ENCODE measurements at places on chromosomes 3 and 15. TPM values are rescaled to one million over a fixed set of nuclear protein-coding genes. Genes with fewer than 3 reads are reported as not detected.

DNA sequence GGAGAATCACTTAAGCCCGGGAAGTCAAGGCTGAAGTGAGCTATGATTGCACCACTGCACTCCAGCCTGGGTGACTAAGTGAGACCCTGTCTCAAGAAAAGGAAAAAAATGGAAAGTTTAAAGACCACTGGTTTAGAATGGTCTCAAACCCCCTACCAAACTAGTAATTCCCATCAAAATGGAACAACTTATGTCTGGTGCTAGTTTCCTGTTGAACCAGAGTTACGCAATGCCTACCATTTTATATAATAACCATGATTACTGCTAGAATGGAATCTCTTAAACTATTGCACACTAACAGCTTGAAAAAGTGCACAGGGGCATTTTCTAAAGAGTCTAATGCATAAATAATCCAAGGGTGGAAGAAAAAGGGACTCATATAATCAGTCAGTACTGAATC, 43.6 kb downstream of the DMXL2 start:
- DNase-seq = no peak

GRCh38 chr15:75161106-75161916, 40.4 kb upstream of the C15orf39 start:
- DNase-seq = no peak

GRCh38 chr3:113329757-113330156, 111.5 kb downstream of the CFAP44 start:
- DNase-seq = no peak

GRCh38 chr15:101349047-101349951, 54.3 kb upstream of the SNRPA1 start:
- no peak for DNase-seq

DNA sequence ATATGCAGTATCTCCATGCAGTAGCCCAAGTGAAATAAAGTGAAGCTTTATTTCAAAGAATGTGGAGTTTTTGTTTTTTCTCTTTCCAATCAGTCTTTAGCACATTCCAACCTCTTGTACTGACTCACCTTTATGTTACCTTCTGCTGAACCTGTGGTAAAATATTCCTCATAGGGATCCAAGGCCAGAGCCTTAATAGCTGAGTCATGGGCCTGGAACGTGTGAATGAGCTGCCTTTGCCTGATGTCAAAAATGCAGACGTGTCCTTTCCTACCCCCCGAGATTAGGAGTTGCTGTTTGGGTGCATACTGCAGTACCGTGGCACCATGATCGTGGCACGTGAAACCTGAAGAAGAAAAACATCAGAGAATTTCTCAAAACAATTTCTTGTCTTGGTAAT, 108.5 kb downstream of the GLDN start:
- no peak for DNase-seq

- no peak for DNase-seq
Observed at GRCh38 chr15:45650889-45651525, 16.2 kb downstream of the SQOR start.

DNA sequence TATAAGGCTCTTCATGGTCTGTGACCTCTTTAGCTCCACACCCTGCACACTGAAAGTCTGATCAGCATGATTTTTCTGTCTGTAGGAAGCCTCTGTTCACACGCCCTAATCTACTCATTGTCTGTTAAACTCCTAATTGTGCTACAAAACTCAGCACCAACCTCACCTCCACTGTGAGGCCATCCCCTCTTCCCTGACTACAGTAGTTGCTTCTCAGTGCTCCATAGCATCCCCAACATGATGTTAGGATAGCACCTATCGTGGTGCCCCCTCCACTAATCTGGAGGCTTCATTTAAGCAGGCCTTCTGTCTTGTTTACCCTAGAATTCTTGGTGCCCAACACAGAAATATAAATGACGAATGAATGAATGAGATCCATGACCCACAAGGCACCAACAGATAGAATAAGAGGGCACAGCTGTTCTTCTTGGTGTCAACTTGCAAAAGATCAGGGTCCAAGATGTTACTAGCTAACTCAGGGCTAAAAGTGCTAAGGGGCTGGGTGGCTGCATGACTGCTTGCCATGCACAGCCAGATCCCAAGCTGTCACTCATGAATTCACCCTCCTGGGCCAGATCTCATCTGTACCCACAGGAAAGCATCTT, 55.2 kb upstream of the HEG1 start:
- DNase-seq = no peak

GRCh38 chr3:73540969-73541740, 83.6 kb downstream of the PDZRN3 start:
- no peak for DNase-seq

DNA sequence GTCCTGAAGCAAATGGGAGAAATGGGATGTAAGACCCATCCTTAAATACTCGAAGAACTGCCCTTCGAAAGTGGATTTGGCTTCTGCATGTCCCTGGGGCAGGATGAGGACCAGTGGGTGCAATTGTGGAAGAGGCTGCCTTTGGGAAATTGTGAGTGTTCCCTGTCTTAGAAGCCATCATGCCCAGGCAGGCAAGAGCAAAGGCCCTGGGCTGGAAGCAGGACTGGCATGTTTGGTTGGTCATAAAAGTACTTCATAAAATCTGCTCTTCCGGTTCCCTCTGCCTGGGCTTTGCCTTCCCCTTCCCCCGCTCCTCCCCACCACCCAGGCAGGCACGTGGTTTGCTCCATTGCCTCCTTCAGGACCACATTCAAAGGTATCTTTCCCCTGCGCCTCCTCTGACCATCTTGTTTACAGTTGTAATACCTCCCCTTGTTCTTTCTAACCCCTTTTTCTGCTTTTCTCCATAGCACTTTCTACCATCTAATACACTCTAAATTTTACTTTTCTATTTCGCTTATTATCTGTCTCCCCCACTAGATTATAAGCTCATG, 8.3 kb downstream of the MINAR1 start:
- no peak for DNase-seq

DNA sequence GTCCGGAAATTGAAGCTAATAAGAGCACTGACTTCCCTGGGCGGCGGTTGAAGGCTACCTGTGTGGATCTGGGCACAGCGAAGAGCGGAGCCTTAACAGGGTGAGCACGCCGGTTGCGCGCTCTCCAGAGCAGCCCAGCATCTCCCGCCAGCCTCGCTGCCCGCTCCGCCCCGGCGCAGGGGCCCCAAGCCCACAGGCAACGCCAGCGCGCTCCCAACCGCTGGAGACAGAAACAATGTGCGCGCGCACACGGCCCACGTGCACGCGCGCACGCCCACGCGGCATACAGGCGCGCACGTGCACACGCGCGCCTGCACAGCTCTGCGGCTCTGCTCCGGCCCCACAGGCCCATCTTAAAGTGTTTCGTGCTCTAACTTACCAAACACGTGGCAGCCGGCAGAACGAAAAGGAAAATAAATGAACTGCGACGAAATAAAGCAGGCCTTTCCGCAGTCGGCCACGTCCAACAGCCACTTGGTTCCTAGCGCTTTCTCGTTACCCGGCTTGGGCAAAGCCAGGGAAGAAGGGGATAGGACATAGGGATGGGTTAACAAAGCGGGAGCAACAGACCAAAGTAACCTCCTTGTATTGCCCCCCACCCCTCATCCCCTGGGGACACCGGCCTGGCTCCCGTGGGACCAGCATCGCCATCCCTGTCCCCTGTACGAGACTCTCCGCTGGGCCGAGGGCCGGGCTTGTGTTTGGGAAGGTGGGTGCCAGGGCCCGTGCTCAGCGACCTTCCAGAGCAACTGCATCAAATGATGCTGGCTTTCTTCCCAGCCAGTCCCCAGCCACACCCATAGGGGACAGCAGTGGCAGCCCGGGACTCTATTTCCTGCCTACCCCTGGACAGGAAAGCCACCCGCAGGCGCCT, 203.7 kb downstream of the ABHD5 start:
- DNase-seq = no peak

DNA sequence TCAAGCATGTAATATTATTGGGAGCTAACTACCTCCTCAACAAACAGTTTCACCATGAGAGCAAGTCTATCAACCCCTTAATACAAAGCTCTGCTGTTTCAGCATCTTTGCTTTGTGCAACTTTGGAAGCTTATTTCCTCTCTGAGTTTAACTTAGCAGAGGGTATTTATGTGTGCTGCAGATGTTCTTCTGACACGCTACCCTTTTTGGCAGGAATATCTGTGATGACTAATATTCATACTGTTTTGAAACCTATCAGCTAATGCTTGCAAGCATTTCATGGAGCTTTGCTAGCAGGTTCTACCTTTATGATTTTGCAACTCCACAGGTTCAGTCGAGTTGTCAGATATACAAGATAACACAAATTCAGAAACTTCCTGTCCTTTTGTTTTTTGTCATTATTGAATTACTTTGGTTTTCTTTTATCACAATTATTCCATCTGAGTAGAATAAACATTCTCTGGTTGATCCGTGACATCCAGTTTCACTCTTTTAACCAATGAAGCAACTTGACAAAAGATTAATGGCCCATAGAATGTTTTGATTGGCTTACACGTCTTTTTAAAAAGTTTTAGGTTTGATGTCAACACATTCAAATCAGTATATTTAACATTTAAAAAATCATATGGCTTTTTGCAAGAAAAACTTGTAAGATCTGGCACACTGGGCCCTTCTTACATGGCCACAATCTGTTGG, 1.7 kb upstream of the SLC9A9 start:
- no peak for DNase-seq

- DNase-seq = no peak
Observed at GRCh38 chr3:135197246-135197645, 402.2 kb downstream of the EPHB1 start.

- no peak for DNase-seq
Observed at GRCh38 chr3:184428561-184429175, 48.8 kb downstream of the CHRD start.

GRCh38 chr15:69298697-69299441, at the start of gene PAQR5:
Gene PAQR5, plus strand, starts transcription at chr15:69298912. Its CDS starts 61,169 bp downstream, at chr15:69360081.
- no peak for DNase-seq

DNA sequence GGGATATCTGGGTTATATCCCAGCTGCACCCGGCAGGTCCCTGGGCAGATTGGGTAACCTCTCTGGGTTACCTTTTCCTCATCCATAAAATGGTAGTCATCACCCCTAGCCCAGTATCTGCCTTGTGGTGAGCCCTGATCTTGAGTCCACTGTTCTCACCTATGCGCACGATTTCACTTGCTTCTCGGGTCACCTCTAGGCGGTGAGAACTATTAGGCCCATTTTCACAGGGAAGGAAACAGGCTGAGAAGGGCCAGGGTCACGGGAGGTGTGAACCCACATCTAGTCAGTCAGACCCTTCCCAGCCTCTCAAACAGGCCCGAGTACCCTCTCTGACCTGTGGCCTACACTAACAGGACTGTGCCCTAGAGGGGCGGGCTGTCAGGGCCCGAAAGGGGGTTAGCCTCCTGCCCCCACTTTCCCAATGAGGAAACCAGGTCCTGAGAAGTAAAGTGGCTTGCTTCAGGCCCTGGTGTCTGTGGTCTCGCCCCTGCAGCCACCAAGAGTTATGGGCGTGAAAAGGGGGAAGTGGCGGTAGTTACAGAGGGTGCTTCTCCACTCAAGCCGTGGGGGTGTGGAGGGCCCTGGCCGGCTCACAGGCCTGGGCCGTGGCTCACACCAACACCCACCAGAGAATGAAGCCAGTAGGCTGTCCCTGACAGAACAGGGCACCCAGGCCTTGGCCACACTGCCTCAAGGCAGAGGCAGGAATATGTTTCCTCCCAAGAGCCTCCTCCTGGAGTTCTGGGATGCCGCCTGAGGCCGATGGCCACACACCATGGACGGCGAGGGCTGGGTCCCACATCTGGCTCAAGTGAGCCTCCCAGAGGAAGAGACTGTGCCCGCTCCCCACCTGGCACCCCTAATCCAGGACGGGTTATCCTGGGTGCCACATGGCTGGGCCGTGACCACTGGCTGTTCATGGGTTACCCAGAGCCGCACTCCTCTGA, 19.5 kb downstream of the PSTPIP1 start:
- DNase-seq = no peak

DNA sequence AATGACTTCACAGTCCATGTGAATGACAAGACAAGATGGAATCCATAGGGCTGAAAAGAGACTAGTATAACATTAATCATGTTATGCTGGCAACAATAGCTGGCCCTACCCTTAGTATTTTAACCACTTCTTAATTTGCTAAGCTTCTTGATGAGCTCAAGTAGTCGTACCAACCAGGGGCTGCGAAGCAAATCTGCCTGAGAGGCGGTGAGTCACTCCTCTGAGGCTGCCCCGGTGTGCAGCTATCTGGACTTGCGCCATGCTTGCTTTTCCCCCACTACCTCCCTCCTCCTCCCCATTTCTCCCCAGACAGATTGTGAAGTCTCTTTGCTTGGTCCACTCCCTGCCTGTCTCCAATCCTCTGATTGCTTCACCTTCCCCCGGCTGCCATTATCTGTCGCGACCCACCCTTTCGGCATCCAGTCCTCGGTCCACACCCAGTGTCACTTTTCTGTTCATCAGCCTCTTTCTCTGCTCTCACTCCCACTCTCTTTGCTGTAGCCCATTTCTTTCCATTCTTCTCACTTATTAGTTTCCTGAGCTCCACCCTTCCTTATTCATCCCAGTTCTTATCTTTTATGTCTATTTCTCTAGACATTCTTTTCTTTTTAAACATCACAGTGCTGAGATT, 42.7 kb downstream of the DUT start:
- DNase-seq = no peak

GRCh38 chr15:36591536-36592411, 12.3 kb downstream of the CDIN1 start:
- DNase-seq = no peak

Gene FAIM
- 11.1 TPM for total RNA-seq

Gene CIB2
- 7.9 TPM for total RNA-seq

Gene SNUPN
- total RNA-seq = 5.8 TPM

Gene HACD2
- total RNA-seq = 18.8 TPM

Gene MOBP
- total RNA-seq = not detected

Gene LYSMD2
- total RNA-seq = 21.8 TPM

Gene DPPA4
- total RNA-seq = not detected

Gene ALS2CL
- 41.7 TPM for total RNA-seq

Gene CRYBG3
- 29.2 TPM for total RNA-seq

Gene CTNNB1
- total RNA-seq = 317 TPM

Gene SOX2
- total RNA-seq = 0.35 TPM
